ENCODE measurements at places on chromosomes 4 and X. TPM values are rescaled to one million over a fixed set of nuclear protein-coding genes. Genes with fewer than 3 reads are reported as not detected.

The CHRDL1 gene
- 202 TPM for total RNA-seq

The GAGE2A gene
- total RNA-seq, result not detected

The ZNF518B gene
- 29.1 TPM for total RNA-seq

The CTAG2 gene
- not detected for total RNA-seq

The PNMA6F gene
- not detected for total RNA-seq

The EIF4E gene
- 74.3 TPM for total RNA-seq

The ZNF711 gene
- 0.83 TPM for total RNA-seq

The NSUN7 gene
- 2.6 TPM for total RNA-seq

The AFF2 gene
- 3.8 TPM for total RNA-seq

The SPON2 gene
- 72.9 TPM for total RNA-seq

The BTC gene
- 54.8 TPM for total RNA-seq

The PPP4R3C gene
- total RNA-seq, result not detected

The MAGED4B gene
- total RNA-seq, result 1.7 TPM

The CENPE gene
- 0.92 TPM for total RNA-seq

The MTMR8 gene
- total RNA-seq, result 2.9 TPM

The STPG2 gene
- total RNA-seq, result 0.26 TPM

The COL25A1 gene
- 1.0 TPM for total RNA-seq

The RBM46 gene
- total RNA-seq, result 0.13 TPM

The DIPK2B gene
- 12.5 TPM for total RNA-seq

The CLDN22 gene
- total RNA-seq, result not detected

The MND1 gene
- total RNA-seq, result 0.99 TPM

The ARX gene
- total RNA-seq, result not detected

The FRMPD4 gene
- total RNA-seq, result 0.83 TPM

The HCFC1 gene
- total RNA-seq, result 65.2 TPM

The HSFX3 gene
- not detected for total RNA-seq

The TMEM164 gene
- 12.0 TPM for total RNA-seq

The PNMA6A gene
- total RNA-seq, result 1.2 TPM

The LRP2BP gene
- total RNA-seq, result 0.65 TPM

The GNRHR gene
- total RNA-seq, result not detected

The CENPVL3 gene
- total RNA-seq, result not detected
